Fibroblast of skin of left biceps (primary cell): ENCODE measurements at places on chromosomes 7 and 10.

GRCh38 chr10:72759584-72759983 lies 67.6 kb downstream of the MCU start:
- DNase-seq = no peak

DNA sequence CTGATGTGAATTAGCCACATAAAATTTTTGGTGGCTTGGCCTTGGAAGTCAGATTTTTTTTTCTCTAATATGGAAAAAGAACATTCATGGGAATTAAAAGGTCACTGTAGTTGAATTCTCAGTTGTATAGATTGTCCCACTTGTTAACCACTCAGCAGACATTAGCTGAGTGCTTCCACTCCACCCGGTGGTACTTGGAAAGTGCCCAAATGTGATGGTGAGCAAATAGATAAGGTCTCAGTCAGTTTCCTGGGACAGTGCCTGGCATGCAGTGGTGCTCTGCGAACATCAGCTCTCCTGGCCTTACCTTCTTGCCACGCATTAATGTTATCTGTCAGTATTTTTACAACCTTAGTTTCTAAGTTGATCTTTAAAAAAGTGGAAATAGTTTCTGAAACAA lies 1.4 kb downstream of the ATP5F1C start:
- no peak for DNase-seq

DNA sequence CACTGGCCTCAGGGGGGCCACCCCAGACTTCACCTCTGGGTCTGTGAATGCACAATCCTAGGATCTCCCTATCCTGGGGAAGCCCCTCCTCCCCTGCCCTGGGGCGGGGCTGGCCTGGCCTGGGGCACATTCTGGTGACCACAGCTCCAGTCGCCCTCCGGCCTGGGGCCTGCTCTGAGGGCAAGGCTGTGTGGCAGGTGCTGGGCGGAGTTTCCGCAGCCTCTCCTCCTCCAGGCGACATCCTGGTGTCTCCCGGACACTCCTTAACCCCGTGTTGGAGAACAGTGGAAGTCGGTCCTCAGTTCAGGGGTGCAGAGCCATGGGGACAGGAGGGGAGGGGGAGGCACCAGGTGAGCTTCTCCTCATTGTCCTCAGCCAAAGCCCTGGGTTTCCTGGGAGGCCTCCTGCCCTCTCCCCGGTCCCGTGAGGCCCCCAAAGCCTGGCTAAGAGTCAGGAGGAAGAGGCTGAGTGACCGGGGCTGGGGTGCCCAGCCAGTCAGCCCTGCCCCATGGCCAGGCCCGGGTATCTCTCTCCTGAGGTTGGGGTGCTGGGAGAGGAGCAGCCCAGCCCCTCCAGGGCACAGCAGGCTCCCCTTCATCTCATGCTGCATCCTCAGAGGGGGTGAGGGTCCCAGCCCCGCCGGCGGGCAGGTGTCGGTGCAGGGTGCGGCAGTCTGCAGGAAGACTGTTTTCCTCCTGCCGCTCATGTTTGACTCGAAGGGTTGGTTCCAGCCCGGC lies 22.6 kb downstream of the UNCX start:
- no peak for DNase-seq

DNA sequence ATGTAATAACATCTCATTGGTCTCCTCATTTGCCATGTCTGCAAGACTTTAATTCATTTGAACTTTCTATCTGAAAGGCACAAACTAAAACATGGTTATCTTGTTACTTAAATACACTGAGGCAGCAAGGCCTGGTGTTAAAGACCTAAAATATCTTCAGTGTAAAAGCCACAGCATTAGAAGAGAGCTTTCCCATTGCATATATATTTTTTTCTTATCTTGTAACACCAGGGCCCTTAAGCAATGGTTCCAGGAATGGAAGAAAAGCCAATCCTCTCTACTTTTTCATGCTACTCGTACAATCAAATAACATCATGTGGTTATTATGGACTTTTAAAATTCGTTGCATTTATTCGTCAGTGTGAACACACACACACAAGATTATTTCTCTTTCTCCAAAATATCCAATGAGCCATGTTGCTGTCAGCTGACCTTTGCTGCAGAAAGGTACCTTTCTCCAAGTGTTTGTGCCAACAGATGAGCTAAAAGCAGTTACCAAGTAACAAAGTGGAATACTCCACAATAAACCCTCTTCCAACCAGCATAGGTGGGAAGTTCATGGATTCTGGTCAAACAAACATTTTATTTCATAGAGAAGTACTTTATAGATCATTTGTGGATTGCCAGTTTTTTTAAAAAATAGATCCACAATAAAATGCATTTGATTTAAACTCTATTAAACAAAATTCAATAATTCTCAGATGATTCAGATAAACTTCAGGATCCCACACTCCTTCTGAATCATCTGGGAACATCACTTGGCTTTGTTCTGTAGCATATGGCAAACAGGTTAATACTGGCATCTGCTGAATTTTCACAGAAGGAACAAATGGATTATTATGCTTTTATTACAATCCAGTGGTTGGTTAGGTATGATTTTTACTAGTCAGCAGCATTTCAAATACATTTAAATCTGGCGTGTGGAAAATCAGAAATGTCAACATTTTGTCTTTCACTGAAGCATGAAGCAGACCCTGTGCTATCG lies 63.3 kb upstream of the AGBL3 start:
- DNase-seq = no peak

GRCh38 chr10:63137306-63137705 lies 4.2 kb downstream of the NRBF2 start:
- DNase-seq = no peak

DNA sequence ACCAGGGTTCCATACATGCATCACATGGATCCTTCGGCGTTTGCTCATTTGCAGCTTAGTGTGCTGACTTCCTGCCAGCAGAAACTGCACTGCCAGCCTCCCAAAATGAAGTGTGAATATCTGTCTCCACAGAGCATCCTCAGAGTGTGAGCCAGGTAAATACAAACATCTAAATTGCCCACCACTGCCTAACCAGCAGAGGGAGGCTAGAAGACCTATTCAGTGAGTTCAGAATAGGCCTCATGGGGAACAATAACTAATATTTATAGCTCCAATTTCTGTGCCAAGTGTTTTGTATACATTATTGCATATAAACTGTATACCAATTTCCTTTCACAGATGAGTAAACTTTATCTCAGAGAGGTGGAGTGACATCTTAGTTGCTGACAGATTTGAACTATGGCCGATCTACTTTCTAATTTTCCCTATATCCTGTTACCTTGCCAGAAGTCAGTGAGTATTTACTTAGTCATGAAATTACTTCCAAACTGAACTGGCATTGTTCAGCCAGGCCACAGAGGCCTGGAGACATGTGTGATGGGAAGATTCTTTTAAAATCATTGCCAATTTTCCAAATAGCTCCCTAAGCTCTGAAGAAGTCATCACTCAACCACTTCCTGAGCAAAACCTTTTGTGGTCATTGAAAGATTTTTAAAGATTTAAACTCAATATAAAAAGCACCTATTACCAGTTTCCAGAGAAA lies 926.5 kb upstream of the GHITM start:
- DNase-seq = peak; percentile 75
